Stimulated activated CD8-positive, alpha-beta memory T cell treated with anti-CD3 and anti-CD28 coated beads, Interleukin-12 subunit alpha, Interleukin-12 subunit beta, amount 100 ng/mL, for 4 hours (primary cell): ENCODE measurements at places on chromosomes 1 and 21.

DNA sequence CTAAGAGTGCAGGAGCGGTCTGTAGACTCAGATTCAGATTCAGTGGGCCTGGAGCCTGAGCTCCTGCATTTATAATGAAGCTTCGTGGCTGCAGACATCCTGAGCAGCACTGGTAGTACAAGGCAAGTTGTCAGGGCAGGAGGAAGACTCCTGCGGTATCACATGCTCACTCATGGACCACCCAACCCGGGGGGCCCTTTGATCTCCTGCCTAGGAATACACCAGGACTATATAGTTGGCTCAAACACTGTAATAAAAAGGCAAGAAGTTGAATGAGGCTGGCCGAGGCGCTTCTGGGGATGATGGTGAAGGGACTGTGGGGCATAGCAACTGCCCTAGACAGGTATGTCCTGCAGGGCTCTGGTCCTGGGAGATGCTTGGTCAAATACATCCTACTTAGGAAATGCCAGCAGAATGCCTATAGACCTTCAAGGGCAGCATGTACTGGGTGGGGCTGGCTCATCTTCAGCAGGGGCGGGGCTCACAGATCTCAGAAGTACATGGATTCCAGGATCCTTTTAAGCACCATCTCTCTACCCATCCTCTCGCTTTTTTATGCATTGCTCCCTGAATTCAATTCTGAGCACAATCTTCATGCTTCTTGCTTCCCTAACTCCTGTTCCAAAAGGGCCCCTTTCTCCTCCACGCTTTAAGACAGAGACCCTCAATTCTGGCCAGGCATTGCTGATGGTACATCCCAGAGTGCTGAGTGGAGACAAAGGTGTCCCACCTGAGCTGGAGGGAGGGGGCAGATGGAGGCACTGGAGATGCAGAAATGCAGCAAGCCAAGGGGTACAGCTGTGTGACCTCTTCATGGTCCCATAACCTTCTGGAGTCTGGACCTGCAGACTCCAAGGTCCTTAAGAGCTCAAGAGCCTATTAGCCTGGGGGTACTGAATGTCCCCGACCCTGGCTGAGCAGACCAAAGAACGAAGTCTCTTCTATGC lies 2.1 kb upstream of the RAP1GAP start:
- DNase-seq, result no peak

GRCh38 chr1:114181356-114181755 lies 27.7 kb upstream of the SYT6 start:
- no peak for DNase-seq

DNA sequence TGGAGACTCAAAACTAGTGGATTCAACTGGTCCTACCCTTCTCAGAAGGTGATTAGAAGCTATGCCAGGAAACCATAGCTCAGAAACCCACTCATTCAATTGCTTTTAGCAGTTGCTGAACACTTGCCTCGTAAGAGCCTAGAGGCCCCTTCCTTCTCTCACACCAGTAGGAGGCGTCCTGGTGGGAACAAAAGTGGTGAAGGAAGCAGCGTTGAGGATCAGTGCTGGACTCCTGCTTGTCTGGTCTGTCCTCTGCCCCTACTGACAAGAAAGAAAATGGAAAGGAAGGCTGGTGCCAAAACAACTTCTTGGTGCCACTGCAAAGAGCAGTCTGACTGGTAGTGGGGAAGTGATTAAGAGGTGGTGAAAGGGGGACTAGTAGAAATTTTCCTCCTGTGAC lies 269.7 kb downstream of the LMO4 start:
- DNase-seq, result no peak

DNA sequence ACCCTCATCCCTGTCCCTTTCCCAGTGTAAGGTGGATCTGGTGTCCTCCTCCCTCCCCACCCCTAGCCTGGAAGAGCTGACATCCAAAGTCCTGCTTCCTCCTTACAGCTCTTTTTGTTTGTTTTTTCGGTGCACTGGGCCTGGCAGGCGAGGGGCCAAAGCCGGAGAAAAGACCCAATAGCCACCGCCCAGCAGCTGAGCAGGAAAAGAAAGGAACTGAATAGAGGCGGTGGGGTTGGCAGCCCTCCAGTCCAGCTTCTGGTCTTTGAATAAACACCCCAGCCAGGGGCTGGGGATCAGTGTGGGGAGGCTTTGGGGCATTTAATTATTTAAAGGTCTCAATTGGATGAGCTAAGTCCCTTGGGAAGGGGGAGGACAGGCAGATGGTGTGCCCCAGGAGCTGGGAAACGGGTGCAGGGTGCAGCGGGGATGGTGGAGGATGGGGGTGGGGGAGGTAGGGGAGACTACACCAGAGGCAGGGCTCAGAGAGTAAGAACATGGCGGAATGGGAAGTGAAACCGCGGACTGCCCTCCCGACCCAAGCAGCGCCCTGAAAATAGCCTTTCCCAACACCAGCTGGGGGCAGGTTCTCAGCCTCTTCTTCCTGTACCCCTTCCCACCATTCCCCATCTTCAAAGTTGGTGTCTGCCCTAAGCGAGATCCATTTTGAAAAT lies 20.2 kb downstream of the BTG2 start:
- no peak for DNase-seq
